ENCODE measurements at places on chromosomes 7 and 10.

DNA sequence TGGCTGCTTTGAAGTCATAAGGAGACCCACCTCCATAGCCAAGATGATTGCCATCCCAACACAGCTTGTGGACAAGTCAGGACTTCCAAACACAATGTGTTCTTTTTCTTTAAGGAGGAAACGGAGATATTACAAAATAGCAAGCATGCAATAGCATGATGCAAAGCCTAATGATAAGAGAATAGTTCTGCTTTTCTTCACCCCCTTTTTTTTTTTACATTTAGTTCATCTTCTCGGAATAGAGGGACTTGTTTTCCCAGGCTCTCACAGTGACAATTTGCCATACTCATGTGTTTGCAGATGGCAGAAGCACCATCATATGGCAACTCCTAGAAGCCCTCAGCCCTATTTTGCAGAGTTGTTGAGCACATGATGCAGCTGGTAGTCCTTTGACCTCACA is 119.8 kb downstream of the ITGB8 start:
- no peak for DNase-seq

DNA sequence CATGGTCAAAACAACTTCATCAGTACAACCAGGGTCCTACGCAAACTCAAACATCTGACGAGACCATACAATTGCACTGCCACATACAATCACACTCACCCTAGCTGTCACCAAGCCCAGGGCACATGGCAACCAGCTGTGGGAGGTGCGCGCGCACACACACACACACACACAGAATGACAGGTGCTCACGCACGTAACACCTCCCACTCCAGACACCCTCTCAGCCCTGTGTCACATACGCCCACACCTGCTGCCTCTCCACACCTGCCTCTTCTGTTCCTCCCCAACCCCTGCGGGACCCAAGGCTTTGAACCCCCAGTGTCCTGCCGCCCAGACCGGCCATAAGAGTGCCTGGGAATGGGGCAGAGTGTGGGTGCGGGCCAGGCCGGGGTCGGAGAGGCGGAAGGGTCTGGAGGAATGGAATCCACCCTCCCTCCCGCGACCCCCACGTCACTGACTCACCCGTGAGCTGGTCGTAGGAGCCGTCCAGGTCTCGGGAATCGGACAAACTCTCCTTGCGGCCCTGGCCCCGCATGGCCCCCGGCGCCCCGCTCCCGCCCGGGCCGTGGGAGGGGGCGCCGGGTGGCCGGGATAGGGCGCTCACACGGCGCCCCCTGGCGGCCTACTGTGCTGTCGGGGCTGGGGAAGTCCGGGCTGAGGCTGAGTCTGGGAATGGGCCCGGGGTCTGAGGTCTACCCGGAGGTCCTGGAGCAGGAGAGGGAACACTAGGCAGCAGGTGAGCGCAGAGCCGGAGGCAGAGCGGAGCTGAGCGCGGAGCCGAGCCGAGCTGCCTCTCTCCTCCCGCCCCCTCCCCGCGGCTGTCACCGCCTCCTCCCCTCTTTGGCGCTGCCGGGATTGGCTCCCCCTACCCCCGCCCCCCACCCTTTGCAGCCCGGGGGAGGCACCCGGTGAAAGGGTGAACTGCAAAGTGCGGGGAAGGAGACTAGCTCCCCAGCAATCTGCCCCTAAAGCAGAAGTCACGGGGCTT is at the start of gene KCNIP2:
Gene KCNIP2, minus strand, starts transcription at position 769 of the 990 bp plus-strand sequence. Its CDS starts 232 bp downstream, at position 537.
- DNase-seq, result peak; percentile 84

GRCh38 chr10:78210548-78210947 is 176.9 kb downstream of the RPS24 start:
- DNase-seq, result no peak

DNA sequence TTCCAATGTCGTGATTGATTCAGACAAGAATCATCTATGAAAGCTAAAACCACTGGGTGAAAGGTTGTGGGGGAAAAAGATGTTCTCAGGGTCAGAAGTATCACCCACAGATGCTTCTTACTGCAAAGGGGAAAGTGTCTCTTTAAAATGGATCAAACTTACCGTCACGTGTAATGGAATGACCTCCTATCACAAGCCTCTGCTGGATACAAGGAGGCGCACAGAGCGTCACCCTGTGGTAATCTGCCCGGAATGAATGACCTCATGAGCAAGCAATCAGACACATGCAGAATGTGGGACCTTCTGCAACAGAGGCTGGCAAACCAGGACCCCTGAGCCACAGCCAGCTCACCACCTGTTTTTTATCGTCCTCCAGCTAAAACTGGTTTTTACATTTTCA is 33.0 kb downstream of the WIPF3 start:
- no peak for DNase-seq

- DNase-seq, result no peak
These were observed 79.7 kb downstream of the PODXL start for GRCh38 chr7:131476740-131477139.

GRCh38 chr7:106770191-106770590 is 94.9 kb upstream of the PIK3CG start:
- no peak for DNase-seq

- no peak for DNase-seq
These were observed 18.4 kb upstream of the KLF6 start for GRCh38 chr10:3803295-3803926.

GRCh38 chr7:136941816-136942215 is 73.4 kb downstream of the CHRM2 start:
- no peak for DNase-seq

DNA sequence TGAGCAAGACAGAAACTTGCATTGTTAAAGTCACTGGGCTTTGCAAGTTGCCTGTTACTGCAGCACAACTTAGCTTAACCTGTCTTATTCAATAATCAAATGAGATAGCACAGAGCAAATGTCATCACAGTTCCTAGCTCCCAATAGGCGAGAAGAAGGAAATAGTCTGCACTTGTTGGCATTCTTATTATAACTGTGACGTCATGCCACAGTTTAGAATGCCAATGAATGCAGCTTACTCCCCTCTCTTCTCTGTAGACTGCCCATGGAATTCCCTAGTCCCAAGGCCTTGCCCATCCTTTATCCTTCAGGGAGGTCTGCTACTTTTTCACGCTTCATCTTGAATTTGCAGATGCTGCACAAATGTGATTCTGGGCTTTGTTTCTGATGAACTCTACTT is 1094.9 kb upstream of the AUTS2 start:
- DNase-seq, result no peak

DNA sequence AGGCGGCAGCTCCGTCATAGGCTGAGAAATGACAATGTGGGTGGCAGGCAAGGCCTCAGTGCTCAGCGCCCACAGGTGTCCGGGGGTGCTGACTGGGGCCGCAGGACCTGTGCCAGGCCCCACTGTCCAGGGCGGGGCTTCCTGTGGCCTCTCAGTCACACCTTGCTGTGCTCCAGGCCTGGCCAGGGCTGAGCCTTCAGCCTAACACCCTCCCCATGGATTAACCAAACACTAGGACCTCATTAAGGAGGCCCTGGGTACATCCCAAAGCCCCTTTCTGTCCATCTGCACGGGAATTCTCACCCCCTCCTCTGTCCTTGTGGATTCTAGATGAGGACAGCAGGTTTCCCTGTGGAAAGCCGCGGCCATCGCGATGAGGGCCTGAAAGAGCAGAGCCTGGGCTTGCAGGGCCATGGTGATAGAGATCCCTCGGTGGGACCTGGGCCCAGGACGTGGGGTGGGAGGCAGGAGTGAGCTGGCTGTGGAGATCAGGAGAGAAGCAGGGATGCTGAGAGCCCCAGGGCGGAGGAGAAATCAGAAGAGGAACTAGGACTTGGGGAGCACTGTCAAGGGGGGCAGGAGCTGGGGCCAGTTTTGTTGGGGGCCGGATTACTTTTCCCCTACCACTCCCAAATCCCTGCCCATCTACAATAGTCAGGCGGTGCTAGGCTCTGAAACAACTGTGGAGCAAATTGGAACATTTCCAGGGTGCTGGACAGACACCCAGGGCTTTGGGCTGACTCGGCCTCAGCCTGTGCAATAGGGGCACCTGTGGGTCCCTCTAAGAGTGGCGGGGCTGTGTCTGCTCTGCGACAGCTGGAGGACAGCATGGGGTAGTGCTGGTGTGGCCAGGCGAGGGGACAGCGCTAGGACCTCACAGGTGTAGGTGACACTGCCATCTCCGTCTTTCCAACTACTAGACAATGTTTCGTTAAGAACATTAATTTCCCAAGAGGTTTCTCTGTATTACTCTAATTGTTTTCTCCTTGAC is 23.3 kb upstream of the MNX1 start:
- DNase-seq, result no peak

Data from NAMALWA (cell line).